Aorta (tissue), 5 donors: ENCODE measurements at places on chromosomes 11 and 22. TPM values are rescaled to one million over a fixed set of nuclear protein-coding genes. Genes with fewer than 3 reads are reported as not detected.

RPS6KA4 gene
- total RNA-seq, result 31.8 TPM

CACNA1I gene
- 0.33 TPM for total RNA-seq

GRCh38 chr22:38879108-38879729, 7.2 kb upstream of the CBX6 start:
- no peak for DNase-seq
- no peak overlapping the region for H3K27ac ChIP-seq
- H3K36me3 ChIP-seq, result no peaks in the 10 kb centered on the region
- no peak overlapping the region for H3K4me3 ChIP-seq
- H3K4me1 ChIP-seq, result peaks cover 7% of the 10 kb centered on the region

DNA sequence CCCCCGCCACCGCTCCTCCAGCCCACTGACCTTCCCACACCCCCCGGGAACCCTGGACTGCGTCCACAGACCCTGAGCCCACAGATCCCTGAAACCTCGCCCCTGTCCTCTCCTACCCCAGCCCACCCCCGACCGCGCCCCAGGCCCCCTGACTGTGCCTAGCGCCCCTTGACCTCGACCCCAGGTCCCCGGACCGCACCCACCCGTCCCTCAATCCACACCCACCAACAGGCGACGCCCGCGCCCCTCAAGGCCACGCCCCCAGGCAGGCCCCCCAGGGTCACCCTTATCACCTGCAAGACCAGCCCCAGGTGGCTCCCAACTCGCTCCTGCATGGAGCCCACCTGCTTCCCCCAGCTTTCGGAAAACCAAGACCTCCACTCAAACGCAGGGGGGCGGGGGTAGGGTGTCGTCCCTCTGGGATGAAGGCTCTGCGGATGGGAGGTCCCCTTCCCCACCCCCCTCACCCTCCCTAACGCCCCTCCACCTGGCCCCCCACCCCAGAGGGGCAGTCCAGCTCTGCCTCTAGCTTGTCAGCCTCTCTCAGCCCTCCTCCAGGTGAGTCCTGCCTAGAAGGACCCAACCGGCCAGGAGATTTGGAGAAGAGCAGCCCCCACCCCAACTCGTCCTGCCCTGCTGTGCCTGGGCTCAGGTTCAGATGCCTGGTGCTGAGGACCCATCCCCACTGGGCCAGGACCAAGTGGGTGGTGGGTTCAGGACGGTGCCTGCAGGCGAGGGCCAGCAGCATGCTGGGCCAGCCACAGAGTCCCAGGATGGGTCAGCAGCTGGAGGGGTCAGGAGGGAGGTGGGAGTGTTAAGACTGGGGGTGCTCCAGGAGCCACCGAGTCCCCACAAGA, 3.1 kb upstream of the IL17REL start:
- no peak overlapping the region for H3K4me3 ChIP-seq
- H3K36me3 ChIP-seq, result no peaks in the 10 kb centered on the region
- DNase-seq, result no peak
- no peaks in the 10 kb centered on the region for H3K4me1 ChIP-seq

MYOD1 gene
- total RNA-seq, result not detected

- H3K4me3 ChIP-seq, result no peak overlapping the region
- no peaks in the 10 kb centered on the region for H3K27me3 ChIP-seq
- no peak overlapping the region for H3K27ac ChIP-seq
- no peaks in the 10 kb centered on the region for H3K4me1 ChIP-seq
Observed at GRCh38 chr11:87173185-87174039, 135.7 kb downstream of the TMEM135 start.

KBTBD3 gene
- total RNA-seq, result 9.7 TPM

GANAB gene
- 196 TPM for total RNA-seq
